Epithelial cell of alveolus of lung (primary cell): ENCODE measurements at places on chromosomes 6 and 20. TPM values are rescaled to one million over a fixed set of nuclear protein-coding genes. Genes with fewer than 3 reads are reported as not detected.

SIRPD gene
- not detected in 2 replicates for total RNA-seq

MAPK13 gene
- 5.7 and 23.0 TPM in 2 replicates for total RNA-seq

LY6G6C gene
- total RNA-seq, result not detected in 2 replicates

CCN6 gene
- not detected in 2 replicates for total RNA-seq

RBM38 gene
- total RNA-seq, result 7.6 and 12.4 TPM in 2 replicates

REM1 gene
- total RNA-seq, result not detected in 2 replicates
